Fibroblast of the aortic adventitia (primary cell): ENCODE measurements at places on chromosomes 16 and 17. TPM values are rescaled to one million over a fixed set of nuclear protein-coding genes. Genes with fewer than 3 reads are reported as not detected.

The ZG16 gene
- total RNA-seq = not detected in 2 replicates

The P2RX5 gene
- total RNA-seq = 0.27 and 1.2 TPM in 2 replicates

The CCL14 gene
- total RNA-seq = not detected in 2 replicates

The MTSS2 gene
- total RNA-seq = 8.3 and 24.0 TPM in 2 replicates

The MYOCD gene
- total RNA-seq = 0.16 and 0.18 TPM in 2 replicates

The CRISPLD2 gene
- 0.99 and 29.3 TPM in 2 replicates for total RNA-seq

The ZFP3 gene
- total RNA-seq = 0.74 and 1.4 TPM in 2 replicates

The CORO6 gene
- 5.5 and 8.3 TPM in 2 replicates for total RNA-seq

The RPL19 gene
- total RNA-seq = 944 and 2,108 TPM in 2 replicates

The KRTAP3-3 gene
- not detected in 2 replicates for total RNA-seq

The DPEP2 gene
- not detected in 2 replicates for total RNA-seq

The NPIPB8 gene
- 0.09 and 1.3 TPM in 2 replicates for total RNA-seq

The CDH5 gene
- 2.9 and 7.0 TPM in 2 replicates for total RNA-seq

The KRTAP9-8 gene
- total RNA-seq = not detected in 2 replicates

The PABPN1L gene
- total RNA-seq = not detected in 2 replicates

The PRSS8 gene
- total RNA-seq = not detected in 2 replicates

The SEZ6 gene
- total RNA-seq = not detected in 2 replicates

The CRHR1 gene
- total RNA-seq = not detected in 2 replicates

The SLC35G6 gene
- not detected in 2 replicates for total RNA-seq

The PRR35 gene
- total RNA-seq = not detected in 2 replicates

The ATP1B2 gene
- total RNA-seq = not detected in 2 replicates

The LGALS9 gene
- total RNA-seq = 0.90 and 5.4 TPM in 2 replicates

The FBXW10 gene
- total RNA-seq = under 0.01 TPM in 1 of 2 replicates, not detected in the other

The TEKT5 gene
- 0.09 TPM in 1 of 2 replicates, not detected in the other for total RNA-seq

The SPPL2C gene
- not detected in 2 replicates for total RNA-seq

The TMEM204 gene
- total RNA-seq = 5.0 and 22.1 TPM in 2 replicates

The ITGB3 gene
- 5.8 and 22.0 TPM in 2 replicates for total RNA-seq

The CCDC78 gene
- 1.1 and 1.8 TPM in 2 replicates for total RNA-seq

The DNASE1L2 gene
- 0.16 and 0.63 TPM in 2 replicates for total RNA-seq

The HEATR9 gene
- 0.09 TPM in 1 of 2 replicates, not detected in the other for total RNA-seq

The CBX2 gene
- total RNA-seq = 0.57 and 0.63 TPM in 2 replicates

The PTGES3L gene
- 0.18 and 0.65 TPM in 2 replicates for total RNA-seq

The CHD9NB gene
- total RNA-seq = 1.6 and 2.3 TPM in 2 replicates
